ENCODE measurements at places on chromosomes 11 and 22.

DNA sequence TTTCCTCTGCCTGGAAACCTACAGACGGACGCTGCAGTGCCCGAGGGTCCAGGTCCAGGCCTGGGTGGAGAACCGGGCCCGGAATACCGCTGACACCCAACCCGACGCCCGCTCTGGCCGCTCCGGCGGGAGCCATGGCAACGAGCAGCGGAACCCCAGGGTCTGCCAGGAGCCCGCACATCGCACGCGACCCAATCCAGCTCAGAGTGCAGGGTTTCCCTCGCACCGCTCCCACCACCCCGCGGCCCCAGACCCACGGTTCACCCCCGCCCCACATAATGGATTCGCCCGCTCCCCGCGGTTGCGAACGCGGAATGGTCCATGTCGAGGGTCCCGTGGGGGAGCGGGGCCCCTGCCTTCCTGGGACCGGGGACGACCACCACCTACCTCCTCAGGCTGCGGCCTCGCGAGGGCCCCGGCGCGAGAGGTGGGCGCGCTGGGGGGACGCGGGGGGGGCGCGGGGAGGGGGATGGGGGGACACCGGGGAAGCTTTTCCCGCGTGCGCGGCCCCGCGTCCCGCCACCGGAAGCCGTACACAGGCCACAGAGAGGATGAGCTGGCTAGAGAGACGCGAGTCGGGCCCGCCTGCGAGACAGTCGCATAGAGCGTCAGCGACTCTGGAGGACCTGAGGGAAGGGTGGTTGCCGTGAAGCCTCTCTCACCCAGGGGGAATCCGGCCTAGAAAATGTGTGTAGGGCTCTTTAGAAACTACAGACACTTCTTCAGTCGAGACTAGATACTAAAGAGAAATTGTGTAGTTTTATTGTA is at the start of gene SSRP1:
TSS of gene SSRP1 (minus strand) at position 550 of the 768 bp plus-strand sequence. CDS start 771 bp downstream, outside the sequence.
- DNase-seq, result peak; percentile 86

DNA sequence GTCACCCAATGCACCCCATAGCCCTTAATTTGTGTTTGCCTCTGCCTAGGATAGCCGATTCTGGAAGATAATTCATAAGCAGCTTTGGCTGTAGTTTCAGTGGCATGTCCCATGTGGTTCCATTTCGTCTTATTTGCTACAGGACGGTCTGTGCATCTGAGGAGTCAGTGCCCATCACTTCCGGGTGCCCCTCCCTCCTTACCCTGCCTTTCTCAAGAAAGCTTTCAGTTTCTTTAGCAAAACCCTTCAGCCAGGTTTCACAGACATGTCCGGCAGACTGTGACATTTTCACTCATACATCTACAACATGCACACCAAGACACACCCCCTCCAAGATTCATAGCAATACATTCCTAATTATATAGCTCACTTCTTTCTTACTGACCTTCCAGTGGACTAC is 14.3 kb downstream of the TP53AIP1 start:
- DNase-seq, result no peak

DNA sequence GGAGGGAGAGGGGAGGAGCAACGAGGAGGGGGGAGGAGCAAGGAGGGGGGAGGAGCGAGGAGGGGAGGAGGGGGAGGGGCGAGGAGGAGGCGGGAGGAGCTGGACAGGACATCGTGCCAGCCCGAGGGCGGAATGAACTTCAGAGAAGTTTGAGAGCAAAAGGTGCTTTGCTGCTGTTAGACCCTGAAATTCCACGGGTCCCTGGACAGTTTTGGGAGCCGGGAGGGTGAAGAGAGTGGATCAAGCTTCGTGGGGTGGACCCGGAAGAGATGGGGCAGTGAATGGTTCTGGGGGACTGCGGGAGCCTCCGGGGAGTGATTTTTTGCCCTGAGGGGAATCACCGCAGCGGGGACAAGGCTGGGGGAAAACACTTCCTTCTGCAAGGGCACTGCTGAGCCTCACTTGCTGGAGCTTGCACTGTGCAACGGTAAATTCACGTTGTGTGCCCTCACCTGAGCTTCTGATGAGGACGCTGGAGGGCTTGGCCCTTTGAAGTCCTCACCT is 10.7 kb upstream of the NLRP6 start:
- DNase-seq, result peak; percentile 59

GRCh38 chr11:57302489-57302888 is 22.3 kb downstream of the TNKS1BP1 start:
- no peak for DNase-seq

- DNase-seq, result peak; percentile 51
Observed at GRCh38 chr11:35144136-35144741, 5.3 kb downstream of the CD44 start.

GRCh38 chr11:122776546-122776945 is 61.8 kb upstream of the CRTAM start:
- DNase-seq, result no peak

DNA sequence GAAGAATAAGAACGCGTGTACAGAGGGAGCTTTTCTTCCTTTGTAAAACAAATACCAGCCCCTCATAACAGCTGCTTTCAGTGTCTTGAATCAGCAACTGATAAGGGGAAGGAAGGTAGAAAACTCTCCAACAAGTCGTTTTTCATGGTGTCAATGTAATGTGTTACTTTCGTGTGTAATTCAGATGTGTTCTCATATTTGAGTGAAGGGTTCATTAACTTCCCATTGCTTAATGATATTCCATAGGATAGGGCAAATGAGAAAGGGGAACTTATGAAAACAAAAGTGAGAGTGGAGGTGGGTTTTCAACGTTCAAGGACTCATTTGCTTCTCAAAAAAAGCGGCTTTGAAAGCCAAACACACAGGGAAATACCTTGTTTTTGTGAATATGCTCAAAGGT is 452.1 kb downstream of the NTM start:
- no peak for DNase-seq

- DNase-seq, result no peak
Observed at GRCh38 chr11:7672960-7673723, at the start of gene CYB5R2. Gene CYB5R2 (minus strand): TSS chr11:7673500. CDS start chr11:7672825, 675 bp downstream.

GRCh38 chr11:48237727-48238126 is 7.2 kb upstream of the OR4X2 start:
- DNase-seq, result no peak

- no peak for DNase-seq
Observed at GRCh38 chr22:38996105-38996504, 14.0 kb downstream of the APOBEC3B start.

- DNase-seq, result no peak
Observed at GRCh38 chr11:76339221-76339620, 41.7 kb downstream of the THAP12 start.

DNA sequence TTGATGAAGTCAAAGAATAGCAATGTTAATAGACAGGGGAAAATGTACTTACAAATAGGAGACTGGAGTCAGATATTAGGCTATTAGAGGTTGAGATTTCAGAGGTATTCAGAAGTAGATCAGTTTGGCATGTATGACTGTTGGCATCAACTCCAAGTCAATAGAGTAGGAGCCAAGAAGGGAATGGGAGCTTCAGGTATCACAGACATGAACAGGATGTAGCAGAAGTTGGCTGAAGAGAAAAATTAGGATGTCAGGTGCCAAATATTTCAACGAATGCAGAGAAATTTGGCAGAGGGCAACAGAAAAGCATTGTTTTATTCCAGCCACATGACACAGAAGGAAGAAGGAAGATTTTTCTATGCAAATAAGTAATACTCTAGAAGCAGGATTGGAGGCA is 69.7 kb downstream of the GLYATL1 start:
- no peak for DNase-seq

GRCh38 chr22:31556627-31557203 is 60.4 kb downstream of the SFI1 start:
- no peak for DNase-seq

- no peak for DNase-seq
Observed at GRCh38 chr11:8311366-8311765, 47.7 kb upstream of the LMO1 start.

- DNase-seq, result no peak
Observed at GRCh38 chr11:105942921-105943320, 79.1 kb downstream of the MSANTD4 start.

DNA sequence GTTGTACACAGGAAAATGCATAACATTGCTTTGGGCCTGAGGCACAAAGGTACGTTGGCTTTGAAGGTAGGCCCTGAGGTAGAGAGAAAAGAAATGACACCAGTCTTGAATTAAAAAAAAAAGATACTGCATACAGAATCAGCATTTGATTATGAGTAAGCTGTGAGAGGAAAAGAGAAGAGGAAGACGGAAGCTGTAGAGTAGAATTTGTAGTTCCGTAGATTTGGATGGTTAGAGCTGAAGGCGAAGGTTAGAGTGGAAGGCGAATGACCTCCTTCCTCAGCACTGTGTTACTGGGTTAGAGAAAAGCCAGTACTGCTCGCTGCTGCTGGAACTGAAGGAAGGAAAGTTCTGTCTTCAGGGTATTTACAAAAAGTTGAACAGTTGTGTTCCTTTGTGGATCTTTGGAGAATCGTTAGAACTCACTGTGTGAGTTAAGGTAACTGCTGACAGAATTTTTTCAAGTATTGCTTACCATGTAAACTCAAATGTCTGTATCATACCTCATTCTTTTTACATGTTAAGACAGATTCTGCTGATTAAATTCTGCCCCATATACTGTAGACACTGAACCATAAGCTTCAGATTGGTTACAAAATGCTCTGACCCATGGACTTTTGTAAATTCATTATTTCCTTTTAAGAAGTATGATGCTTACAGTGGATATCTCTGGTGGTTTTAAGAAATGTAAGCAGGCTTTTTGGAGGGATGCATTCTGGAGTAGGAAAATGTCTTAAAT is 50.2 kb downstream of the MCAM start:
- no peak for DNase-seq

DNA sequence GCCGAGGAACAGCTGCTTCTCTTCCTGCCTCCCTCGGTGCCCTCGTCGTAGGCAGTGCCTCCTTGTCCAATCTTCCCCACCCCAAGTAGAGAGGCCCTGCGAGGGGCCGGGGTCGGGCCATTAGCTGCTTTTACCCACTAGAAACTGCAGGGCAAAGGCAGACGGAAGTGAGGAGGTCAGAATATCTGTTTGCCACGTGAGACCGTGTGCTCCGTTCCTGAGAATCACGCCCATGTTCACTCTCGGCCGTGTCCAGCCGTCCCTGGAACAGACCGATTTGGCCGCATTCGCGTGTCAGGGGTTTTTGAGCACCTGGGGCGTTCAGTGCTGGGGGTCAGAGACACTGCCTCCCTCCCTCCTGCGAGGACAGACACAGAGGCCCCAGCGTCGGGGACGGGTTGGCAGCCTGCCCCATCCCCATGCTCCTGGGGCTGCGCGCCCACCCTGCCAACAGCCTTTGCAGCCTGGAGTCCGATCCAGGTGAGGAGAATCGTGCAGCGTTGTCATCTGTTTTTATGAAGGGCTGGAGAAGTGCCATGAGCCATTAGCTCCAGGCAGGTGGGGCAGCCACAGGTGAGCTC is 982.2 kb downstream of the BRD1 start:
- no peak for DNase-seq

- DNase-seq, result no peak
Observed at GRCh38 chr11:23308041-23308440, 447.8 kb upstream of the CCDC179 start.

- no peak for DNase-seq
Observed at GRCh38 chr11:65554057-65554818, 3.9 kb downstream of the LTBP3 start.

DNA sequence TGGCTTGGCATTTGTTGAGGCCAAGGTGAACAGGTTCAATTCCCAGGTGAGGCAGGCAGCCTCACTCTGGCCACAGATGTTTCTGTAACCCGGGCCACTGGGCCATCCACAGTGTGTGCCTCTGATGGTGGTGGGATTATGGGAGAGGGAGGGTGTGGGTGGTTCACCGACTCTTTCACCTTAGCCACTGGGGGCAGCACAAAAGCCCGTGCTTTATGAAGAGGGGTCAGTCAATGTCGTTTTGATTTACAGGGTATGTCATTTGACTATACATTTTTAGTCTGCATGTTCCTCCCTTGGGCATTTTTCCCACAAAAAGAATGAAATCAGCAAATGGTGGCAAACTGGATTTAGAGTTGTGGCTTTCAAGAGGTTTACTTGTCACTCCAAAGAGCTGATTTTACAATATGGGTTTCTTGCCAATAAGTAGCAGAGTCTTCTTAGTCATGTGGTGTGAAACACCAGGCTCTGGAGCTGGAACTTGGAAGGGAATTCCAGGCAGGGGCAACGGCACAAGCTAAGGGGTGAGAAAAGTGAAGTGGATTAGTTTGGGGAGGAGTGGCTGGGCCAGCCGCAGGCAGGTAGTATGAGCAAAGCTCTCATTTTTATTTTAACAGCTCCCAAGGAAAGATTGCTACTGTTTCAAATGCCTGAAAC is 217.8 kb upstream of the ZBED5 start:
- DNase-seq, result no peak

- DNase-seq, result peak; percentile 75
Observed at GRCh38 chr11:59142530-59143507, at the start of gene FAM111A. Gene FAM111A (plus strand): TSS chr11:59142856. CDS start chr11:59148873, 6,017 bp downstream.

DNA sequence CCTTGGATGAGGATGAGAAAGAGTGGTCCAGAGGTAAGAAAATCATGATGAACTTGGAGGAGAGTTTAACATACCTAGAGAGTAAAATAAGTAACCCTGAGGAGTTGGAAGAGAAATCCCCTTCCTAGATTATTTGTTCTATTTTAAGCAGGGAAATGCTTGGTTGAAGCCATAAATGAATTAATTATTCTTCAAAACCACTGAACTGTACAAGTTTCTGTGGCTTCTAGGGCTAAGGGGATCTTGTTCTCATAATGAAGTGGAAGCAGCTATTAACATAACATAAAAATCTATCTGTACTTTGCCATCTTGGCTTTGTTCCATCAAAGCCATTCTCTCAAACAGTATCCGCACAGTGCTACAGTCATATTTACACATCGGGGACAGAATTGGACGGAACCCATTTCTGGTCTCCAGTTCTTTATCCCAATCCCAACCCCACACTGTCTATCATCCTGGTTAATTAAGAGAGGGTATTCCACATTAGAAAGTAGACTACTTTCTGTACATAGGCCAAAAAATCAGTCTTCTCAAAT is 14.5 kb upstream of the ARHGAP42 start:
- DNase-seq, result no peak

GRCh38 chr11:75245356-75246005 is 4.9 kb downstream of the TPBGL start:
- DNase-seq, result no peak

DNA sequence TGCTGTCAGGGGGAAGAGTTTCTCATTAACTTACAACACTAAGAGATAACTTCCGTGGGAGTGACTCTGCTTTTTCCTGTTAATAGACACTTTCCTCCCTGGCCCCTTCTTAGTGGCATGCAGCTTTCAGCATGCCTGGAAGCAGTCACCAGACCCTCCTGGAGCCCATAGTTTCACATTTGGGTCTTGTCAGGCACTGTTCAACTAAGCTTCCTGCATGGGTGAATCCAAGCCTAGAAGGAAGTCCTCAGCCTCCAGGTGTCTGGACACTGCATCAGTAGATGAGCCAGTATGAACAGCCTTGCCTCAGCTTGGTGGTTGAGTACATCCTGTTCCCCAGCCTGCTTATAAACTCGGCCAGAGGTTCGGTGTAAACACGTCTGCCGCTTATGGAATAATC is 68.1 kb downstream of the PPP6R3 start:
- no peak for DNase-seq

GRCh38 chr22:25987948-25988347 is 181.3 kb upstream of the SEZ6L start:
- DNase-seq, result no peak

- no peak for DNase-seq
Observed at GRCh38 chr11:6061475-6061874, 30.9 kb upstream of the OR56A1 start.

Data from stimulated activated CD4-positive, alpha-beta T cell treated with anti-CD3 and anti-CD28 coated beads, Interleukin-4, amount 100 ng/mL, for 1 hour (primary cell).